ENCODE measurements at places on chromosomes 16 and 17. TPM values are rescaled to one million over a fixed set of nuclear protein-coding genes. Genes with fewer than 3 reads are reported as not detected.

LRRC45 gene
- 7.8 TPM for total RNA-seq

IGF2BP1 gene
- 11.9 TPM for total RNA-seq

FOXJ1 gene
- not detected for total RNA-seq

CA5A gene
- total RNA-seq, result not detected

LGALS9C gene
- not detected for total RNA-seq

RASL10B gene
- 3.6 TPM for total RNA-seq

C17orf78 gene
- not detected for total RNA-seq

ETV4 gene
- total RNA-seq, result 4.3 TPM

HOXB13 gene
- not detected for total RNA-seq

NPIPB13 gene
- 0.54 TPM for total RNA-seq

G6PC1 gene
- not detected for total RNA-seq

OTOP3 gene
- total RNA-seq, result not detected

ADAP2 gene
- total RNA-seq, result 1.1 TPM

SRCIN1 gene
- total RNA-seq, result not detected

ZPBP2 gene
- total RNA-seq, result not detected

CD300LF gene
- not detected for total RNA-seq

CMTM4 gene
- 14.5 TPM for total RNA-seq

CNGB1 gene
- total RNA-seq, result not detected

CLUH gene
- total RNA-seq, result 12.9 TPM

KRT27 gene
- total RNA-seq, result not detected

CLEC18A gene
- total RNA-seq, result under 0.01 TPM

RAMP2 gene
- 0.28 TPM for total RNA-seq

C17orf107 gene
- 0.56 TPM for total RNA-seq

FTSJ3 gene
- 68.1 TPM for total RNA-seq

KRTAP2-1 gene
- total RNA-seq, result not detected

SHISA6 gene
- total RNA-seq, result not detected

KRT32 gene
- not detected for total RNA-seq

TERB1 gene
- total RNA-seq, result under 0.01 TPM

MGAT5B gene
- total RNA-seq, result 0.56 TPM

SLC16A6 gene
- total RNA-seq, result 0.54 TPM

OR4D1 gene
- total RNA-seq, result not detected

SLC25A19 gene
- total RNA-seq, result 9.1 TPM

CACNG3 gene
- total RNA-seq, result not detected
